Chondrocyte (in vitro differentiated cells): ENCODE measurements at places on chromosomes 3 and 15. TPM values are rescaled to one million over a fixed set of nuclear protein-coding genes. Genes with fewer than 3 reads are reported as not detected.

GRCh38 chr3:120554812-120555606 is 41.1 kb upstream of the NDUFB4 start:
- DNase-seq = no peak

DNA sequence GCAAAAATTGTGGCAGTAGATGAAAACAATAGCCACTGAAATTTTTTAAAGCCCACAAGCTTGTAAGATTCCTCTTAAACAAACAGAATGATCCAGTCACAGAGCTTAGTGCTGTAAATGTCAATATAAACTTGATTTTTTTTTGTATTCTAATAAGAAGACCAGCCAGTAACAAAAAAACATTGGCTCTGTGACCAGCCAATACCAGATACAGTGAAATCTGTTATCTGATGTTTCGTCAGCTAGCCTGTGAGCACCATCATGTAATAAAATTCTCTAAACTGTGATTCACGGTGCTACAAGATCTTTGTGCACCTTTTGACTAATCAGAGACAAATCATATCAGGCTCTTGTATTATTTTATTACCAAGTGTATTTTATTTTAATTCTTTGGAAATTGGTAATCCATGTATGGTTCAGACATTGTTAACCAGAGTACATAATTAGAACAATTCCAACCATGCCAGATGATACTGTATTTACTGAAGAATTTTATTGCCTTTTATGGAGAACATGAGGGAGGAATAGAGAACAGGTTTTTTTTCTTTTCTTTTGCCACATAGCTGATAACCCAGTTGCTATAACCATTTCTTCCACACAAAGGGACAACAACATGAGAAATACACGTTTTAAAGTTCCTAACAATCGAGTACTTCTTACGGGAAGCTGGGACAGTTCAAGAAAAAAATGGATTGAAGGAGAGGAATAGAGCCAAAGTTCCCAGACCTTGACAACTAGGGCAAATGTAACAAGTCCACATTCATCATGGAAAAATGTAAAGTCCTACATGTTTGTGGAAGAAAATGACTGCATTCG is 71.9 kb downstream of the FILIP1L start:
- no peak for DNase-seq

DNA sequence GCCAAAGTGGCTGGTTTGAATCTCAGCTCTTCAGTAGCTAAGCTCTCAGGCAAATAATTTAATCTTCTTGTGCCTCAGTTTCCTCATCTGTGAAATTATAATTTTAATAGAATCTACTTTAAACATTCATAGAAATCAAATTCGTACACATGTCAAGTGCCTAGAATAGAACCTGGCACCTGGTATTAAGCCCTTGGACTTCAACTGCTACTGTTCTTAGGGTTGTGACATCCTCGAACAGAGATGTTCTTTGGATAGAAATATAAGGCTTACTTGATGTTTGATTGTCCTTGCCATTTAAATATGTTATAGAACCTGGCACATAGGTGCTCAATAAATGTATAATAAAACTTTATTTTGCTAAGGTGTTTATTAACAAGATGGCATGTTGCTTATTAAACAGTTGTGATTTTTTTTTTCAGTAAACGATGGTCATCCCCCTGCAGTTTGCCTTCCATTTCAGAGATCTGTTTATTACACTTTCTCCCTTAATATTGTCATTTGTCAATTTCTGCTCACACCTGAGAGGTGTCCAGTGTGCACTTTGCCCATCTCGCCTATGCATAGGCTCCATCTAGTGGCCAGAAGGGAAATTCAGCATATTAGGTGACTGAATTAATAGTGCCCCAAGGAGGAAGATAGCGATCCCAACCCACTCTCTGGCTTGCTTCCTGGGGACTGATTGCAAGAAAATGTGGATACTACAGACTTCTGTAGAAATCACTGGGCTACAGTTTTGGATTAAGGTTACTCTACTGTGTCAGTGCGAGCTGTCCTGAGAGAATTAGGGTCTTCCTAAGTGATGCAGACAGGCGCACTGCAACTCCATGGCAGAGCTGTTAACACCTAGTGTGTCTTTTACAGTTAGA is 10.7 kb downstream of the IGF1R start:
- DNase-seq = no peak

DNA sequence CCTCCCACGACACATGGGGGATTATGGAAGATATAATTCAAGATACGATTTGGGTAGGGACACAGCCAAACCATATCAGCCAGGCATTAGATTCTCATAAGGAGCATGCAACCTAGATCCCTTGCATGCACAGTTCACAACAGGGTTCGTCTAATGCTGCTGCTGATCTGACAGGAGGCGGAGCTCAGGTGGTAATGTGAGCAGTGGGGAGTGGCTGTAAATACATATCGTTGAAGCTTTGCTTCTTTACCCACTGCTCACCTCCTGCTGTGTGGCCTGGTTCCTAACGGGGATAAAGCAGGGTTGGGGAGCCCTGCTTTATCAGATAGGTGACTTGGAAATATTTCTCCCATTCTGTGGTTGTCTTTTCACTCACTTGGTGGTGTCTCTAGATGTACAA is 14.8 kb downstream of the DOCK3 start:
- no peak for DNase-seq

- no peak for DNase-seq
These were observed 3.2 kb downstream of the TNIK start for GRCh38 chr3:171456765-171457606.

DNA sequence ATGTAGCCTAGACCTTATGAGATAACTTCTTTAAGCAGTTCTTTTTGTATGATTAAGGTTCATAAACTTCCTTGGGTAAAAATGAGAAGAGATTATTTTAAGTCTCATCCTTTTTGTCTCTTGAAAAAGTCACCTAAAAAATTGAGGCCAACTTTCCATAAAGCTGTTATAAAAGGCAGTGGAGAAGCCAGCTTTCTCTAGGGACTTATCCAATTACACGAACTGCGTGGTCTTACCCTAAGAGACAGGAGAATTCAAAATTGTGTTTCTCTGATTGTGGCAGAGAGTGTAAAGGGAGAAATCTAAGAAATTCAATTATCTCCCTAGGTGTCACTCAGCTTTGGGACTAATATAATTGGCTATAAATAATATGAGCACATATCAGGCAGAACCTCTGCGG is 262.0 kb downstream of the SHOX2 start:
- DNase-seq = no peak

DNA sequence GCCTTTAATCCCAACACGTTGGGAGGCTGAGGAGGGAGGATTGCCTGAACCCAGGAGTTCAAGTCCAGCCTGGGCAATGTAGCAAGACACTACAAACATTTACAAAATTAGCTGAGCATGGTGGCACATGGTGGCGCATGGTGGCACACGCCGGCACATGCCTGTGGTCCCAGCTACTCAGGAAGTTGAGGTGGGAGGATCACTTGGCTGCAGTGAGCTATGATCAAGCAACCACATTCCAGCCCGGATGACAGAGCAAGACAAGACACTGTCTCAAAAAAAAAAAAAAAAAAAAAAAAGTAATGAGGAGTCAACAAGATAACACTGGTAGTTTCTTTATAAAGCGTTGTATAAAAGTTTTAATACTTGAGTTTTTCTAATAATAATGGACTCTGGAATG is 10.1 kb downstream of the FEZF2 start:
- no peak for DNase-seq

DNA sequence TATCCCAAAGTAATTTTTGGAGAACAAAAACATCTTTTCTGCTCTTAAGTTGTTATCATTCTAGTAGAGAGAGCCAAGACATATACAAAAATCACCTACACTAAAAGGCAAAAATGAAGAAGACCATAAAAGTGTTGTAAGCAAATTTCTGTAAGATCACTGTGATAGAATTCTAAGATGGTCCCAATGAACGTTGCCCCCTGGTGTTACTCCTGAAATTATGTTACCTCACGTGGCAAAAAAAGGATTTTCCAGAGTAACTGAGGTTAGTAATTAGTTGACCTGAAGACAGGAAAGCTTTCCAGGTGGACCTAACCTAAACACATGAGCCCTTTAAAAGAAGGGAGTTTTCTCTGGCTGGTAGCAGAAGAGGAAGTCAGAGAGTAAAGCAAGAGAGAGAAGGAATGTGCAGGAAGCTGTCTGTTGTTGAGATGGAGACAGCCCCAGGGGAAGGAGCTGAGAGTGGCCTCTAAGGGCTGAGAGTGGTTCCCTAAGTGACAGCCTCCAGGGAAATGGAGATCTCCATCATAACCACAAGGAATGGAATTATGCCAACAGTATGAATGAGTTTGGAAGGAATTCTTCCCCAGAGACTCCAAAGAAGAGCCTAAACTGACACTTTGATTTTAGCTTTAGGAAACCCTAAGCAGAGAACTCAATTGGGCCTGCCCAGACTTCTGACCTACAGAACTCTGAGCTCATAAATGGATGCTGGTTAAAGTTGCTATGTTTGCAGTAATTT is 205.9 kb downstream of the CD47 start:
- no peak for DNase-seq

GRCh38 chr15:77591968-77592613 is 40.6 kb downstream of the LINGO1 start:
- no peak for DNase-seq

DNA sequence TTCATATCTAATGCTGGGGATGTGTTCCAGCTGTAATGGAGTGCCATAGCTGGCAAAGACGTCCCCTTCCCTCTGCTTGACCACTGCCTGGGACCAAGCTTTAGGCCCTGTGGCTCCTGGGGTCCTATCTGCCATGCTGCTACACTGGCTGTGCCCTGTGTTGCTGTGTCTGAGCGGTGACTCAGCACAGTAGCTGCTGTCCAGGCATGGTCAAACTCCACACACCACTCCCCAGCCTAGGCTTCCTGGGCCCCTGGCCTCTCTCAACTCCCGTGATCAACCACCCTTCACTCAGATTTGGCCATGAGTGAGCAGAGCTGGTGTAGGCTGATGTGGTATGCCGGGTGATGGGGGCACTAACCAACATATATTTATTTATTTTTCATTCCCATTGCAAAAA is 27.0 kb downstream of the EPHB1 start:
- no peak for DNase-seq

DNA sequence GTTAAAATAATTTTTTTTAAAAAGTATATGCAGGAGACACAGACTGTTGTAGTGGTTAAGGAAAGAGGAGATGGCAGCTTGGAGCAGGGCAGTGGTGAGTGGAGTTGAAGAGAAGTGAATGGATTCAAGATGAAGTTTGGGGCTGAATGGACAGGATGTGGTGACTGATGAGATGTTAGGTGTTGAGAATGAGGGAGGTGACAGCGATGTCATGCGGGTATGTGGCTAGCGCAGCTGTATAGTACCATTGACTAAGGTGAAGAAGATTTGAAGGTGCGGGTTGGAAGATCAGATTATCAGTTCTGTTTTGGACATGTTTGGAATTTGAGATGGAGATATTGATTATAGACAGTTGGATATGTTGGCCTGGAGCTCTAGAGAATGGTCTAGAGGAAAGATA is 20.1 kb downstream of the FBXO22 start:
- no peak for DNase-seq

DNA sequence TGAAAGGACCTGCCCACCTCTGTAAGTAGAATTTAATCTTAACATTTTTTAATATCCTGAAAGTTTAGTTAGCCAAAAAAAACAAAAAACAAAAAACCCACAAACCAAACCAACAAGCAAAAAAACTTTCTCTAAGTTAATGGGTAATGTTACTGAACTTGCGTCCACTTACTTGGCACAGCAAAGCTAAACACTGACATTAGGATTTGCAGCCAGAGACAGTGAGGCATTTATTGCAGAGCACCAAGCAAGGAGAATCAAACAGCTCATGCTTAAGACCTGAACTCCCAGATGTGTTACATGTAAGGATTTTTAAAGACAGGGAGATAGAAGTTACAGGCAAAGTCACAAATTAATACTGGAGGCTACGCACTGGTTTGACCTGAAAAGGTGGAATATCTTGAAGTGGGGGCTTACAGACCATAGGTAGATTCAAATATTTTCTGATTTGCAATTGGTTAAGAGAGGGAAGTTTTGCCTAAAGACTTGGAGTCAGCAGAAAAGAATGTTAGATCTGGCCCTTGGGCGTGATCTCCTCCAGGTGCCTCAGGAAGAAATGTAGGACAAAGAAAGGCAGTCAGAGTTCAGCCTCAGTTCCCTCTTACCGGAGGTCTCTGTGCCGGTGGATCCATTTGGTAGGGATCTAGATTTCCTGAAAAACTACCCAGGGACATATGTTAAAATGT is 205.0 kb downstream of the ADAMTSL3 start:
- no peak for DNase-seq

- DNase-seq = no peak
These were observed 7.7 kb downstream of the CCR5 start for GRCh38 chr3:46378426-46378942.

GRCh38 chr3:115255197-115255585 is 108.1 kb upstream of the ZBTB20 start:
- peak; percentile 68 for DNase-seq

GRCh38 chr15:54990793-54991192 is 205.9 kb downstream of the RSL24D1 start:
- DNase-seq = no peak

DNA sequence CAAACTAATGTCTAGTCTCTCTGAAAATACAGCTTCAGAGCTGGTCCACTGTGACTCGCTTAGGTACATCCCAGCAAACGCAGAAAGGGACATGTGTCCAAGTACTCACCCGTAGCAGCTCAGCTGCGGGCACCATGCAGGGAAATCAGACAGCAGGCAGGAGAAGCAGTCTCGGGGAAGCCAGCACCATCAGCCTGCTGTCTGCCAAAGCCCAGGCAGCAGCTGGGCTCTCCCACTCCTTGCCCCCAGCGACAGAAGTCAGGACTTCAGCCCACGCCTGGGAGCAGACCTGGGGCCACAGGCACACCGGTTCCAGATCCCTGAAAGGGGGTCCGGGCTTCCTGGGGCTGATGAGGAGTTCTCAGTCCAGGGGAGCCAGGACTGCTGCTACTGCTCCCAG is 34.9 kb downstream of the SEMA5B start:
- no peak for DNase-seq

- no peak for DNase-seq
These were observed 454.1 kb upstream of the BCHE start for GRCh38 chr3:166291186-166291955.

GRCh38 chr15:101201411-101202174 is 50.3 kb downstream of the CHSY1 start:
- DNase-seq = peak; percentile 98

ZBED2 gene
- not detected in 3 replicates for total RNA-seq

SLC38A3 gene
- 1.00 to 1.9 TPM (median 1.2 TPM) in 3 replicates for total RNA-seq

DUOX2 gene
- total RNA-seq = 0.05 TPM in 1 of 3 replicates, not detected in the others

TMCC1 gene
- total RNA-seq = 34.3 to 41.9 TPM (median 37.1 TPM) in 3 replicates

CYB561D2 gene
- 18.2 to 29.4 TPM (median 19.5 TPM) in 3 replicates for total RNA-seq
